NCI-H446 (cell line): ENCODE measurements at places on chromosomes 6 and 20.

- no peak for DNase-seq
Measured at GRCh38 chr6:127938701-127939100, 37.8 kb upstream of the THEMIS start.

- no peak for DNase-seq
Measured at GRCh38 chr20:61723529-61724257, 342.0 kb downstream of the TAF4 start.

DNA sequence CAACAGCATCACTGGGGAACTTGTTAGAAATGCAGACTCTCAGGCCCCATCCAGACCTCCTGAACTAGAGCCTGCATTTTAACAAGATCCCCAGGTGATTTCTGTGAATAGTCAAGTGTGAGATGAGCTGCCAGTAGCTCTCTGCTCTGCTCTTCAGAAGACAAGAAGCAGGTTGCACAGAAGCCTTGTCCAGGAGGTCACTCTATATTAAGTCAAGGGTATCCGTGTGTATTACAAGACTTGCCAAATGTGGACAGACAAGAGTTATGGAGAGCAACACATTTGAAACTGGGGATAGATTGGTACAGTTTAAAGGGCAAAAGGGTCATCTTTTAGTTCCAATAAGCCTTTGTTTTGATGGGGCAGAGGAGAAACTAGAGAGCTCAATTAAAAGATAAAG lies 23.2 kb upstream of the RIN2 start:
- DNase-seq: no peak

DNA sequence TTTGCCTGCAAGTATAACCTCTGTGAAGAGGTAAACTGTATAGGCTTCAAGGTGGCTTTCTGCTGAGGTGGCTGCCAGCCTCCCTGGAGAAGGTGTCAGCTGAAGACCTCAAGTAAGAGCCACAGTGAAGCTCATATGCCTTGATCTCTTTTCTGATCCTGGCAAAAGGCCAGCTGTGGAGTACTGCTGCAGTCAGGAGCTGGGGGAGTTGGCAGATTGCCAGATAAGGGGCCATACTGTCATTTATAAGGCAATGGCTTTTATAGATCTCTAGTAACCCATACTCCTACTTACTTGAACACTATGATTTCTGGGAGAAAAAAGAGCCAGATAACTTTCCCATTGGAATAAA lies 8.8 kb upstream of the CEP85L start:
- DNase-seq: peak; percentile 70

GRCh38 chr6:46440141-46440540 lies 51.1 kb downstream of the RCAN2 start:
- DNase-seq: no peak

GRCh38 chr6:33779290-33779689 lies 9.6 kb downstream of the LEMD2 start:
- DNase-seq: no peak

GRCh38 chr6:139416146-139416545 lies 41.7 kb upstream of the CITED2 start:
- DNase-seq: no peak

- DNase-seq: no peak
Measured at GRCh38 chr6:169044381-169045230, 209.0 kb downstream of the THBS2 start.

DNA sequence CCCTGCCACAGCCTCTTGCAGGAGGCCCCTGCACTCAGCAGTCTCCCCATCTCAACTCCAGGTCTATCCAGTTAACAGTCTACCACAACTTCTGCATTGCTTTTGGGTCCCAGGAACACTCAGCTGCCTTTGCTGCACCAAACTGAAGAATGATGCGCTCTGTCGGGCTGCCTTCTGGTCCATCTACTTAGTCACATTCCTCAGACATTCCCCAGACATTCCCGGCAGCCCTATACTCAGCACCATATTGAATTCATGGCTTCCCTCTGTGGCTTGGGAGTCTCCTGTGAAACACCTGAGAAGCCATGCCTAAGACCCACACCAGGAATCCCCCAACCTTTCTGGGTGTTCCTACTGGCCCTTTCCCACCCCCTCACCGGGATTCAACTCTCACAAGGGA lies 99.6 kb upstream of the COL21A1 start:
- no peak for DNase-seq

DNA sequence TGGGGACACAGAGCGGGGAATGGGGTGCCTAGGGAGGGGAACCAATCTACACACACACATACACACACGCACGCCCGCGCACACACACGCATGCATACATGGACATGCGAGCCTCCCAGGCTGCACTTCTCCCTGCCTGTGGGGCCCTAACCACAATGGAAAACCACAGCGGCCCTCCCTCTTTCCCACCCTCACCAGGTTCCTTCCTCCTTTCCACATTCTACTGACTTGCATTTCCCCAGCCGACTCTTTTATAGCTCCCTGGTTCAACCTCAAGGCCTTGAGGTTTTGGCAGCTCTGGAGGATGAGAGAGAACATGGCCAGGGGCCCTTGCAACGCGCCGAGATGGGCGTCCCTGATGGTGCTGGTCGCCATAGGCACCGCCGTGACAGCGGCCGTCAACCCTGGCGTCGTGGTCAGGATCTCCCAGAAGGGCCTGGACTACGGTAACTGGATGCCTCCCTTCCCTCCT lies at the start of gene BPI:
TSS of gene BPI (plus strand) at position 249 of the 472 bp plus-strand sequence. CDS start at position 317, 68 bp downstream.
- DNase-seq: no peak

DNA sequence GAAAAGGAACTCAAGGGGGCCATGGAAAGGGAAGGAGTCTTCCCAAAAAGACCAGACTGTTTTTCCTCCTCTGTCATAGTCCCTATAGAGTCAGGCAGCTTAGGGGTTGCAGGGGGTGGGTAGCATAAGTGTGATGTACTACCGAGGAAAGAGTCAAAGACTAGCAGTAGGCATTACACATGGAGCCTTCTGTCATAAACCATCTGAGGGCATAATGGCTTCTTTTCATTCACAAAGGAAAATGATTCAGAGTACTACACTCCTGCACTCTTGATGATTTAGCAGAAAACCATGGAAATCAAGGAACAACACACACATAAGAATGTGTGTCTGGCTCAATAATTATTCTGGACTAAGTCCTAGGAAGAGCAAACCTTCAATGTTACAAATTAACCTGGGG lies 14.9 kb downstream of the PLN start:
- DNase-seq: no peak

- no peak for DNase-seq
Measured at GRCh38 chr6:108348655-108349349, 53.9 kb downstream of the AFG1L start.

GRCh38 chr20:21241406-21241805 lies 61.7 kb upstream of the XRN2 start:
- no peak for DNase-seq

GRCh38 chr6:27505209-27506027 lies 32.5 kb upstream of the ZNF184 start:
- peak; percentile 16 for DNase-seq

GRCh38 chr20:17439616-17440296 lies 91.4 kb downstream of the BFSP1 start:
- DNase-seq: no peak

DNA sequence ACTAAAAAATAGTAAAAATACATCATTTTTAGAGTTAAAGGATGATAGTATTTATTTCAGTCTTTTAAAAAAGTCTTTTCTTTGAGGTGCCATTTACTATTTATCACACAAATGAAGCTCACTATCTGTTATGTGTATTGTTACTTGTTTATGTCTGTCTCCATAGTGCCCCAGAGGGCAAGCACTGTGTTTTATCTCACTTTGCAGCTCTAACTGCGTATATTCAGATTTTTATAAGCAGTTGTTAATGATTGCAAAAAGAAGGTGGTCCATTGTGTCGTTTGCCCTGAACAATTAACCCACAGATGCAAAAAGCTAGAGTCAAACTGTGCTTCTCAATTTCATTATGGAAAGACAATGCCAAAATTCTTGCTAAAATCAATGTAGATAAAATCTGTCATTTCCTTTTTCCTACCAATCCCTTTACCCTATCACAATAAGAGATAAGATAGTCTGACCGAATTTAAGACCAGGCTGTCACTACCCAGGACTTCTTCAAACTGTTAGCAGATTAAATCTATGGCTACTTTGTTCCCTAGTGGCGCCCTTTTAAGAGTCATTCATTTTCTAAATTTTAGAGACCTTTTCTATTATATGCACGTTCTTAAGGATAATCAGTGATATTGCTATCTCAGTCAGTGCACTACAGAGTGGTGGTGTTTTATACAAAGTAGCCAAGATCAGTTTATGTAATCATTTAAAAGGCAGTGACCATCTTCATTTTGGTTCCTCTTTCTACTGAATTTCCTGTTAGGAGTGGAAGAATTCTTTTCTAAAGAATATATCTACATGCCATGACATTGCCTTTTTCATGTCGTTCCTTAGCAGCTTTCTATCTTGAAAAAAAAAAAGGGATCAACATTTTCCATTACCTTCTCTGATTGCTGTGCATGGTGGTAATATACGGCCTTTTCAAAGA lies 133.1 kb upstream of the PRDM1 start:
- no peak for DNase-seq

DNA sequence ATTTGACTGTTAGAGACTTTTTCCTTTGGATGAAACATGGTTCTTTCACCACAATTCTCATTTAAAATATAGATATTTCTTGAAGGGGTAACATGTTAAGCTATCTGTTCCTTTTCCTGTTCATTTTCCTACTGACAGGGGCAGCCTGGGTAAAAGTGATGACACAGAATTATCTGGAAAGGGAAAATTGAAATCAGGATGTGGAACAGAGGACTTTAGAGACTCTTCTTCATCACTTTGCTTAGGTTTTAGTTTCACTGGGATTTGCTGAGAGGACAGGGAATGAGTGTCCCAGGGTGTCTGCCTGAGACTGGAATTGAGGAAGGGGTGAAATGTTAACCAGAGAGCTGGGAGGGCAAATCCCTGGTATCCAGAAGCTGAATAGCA lies 116.0 kb downstream of the RNF144B start:
- DNase-seq: no peak

GRCh38 chr6:103674790-103675189 lies 1184.9 kb downstream of the HACE1 start:
- DNase-seq: no peak

- DNase-seq: no peak
Measured at GRCh38 chr6:24273096-24273870, 84.6 kb downstream of the DCDC2 start.

DNA sequence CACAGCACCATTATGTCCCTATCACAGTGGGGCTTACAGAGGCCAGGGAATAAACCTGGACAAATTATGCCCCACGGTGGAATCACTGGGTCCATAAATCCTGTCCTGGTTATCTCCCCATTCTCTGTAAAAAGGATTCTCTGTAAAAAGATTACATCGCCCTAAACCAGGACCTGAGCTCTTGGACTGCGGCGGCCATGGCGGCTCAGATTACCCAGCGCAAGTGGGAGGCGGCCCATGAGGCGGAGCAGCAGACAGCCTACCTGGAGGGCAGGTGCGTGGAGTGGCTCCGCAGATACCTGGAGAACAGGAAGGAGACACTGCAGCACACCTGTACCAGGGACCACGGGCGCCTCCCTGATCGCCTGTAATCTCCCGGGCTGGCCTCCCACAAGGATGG lies 8.4 kb upstream of the HLA-A start:
- DNase-seq: no peak

DNA sequence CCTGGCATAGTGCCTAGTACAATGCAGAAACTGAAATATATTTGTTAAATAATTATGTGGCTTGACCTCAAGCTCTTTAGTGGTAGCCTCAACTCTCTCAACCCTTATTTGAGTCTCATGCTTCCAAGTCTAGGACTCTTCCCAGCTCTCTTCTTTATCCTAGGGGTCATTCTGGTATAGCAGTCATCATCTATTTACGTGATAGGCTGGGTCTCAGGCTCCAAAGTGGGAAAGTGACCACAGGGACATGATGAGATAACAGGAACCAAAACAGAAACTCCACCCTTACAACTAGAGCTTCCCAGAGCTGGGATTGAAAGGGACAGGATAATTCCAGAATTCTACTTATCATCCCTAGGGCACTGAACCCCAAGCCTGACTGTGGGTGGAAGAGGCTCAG lies 17.7 kb upstream of the MAP3K7 start:
- no peak for DNase-seq

GRCh38 chr6:56378966-56379585 lies 131.7 kb upstream of the COL21A1 start:
- DNase-seq: no peak

GRCh38 chr6:72626126-72626525 lies 4.3 kb downstream of the KCNQ5 start:
- DNase-seq: no peak

GRCh38 chr6:43541774-43542471 lies 25.0 kb downstream of the POLR1C start:
- no peak for DNase-seq

GRCh38 chr6:8435845-8436168 lies 462 bp upstream of the SLC35B3 start:
- no peak for DNase-seq

DNA sequence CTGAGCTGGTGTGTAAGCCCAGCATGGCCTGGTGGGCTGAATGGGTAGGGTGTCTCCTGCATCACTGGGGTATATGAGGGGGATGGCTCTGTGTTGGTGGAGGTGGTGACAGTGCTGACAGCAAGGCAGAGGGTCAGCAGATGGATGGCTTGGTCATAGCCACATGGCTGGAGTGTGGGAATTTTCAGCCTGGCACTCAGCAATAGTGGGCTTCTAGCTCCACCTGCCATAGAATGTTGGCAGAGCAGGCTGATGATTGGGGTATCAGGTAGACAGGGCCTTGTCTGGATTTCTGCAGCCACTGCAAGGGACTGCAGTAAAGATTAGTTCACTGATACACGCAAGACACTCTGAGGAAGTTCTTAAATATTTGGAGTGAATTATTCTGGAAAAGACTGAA lies 137.5 kb upstream of the BACH2 start:
- peak; percentile 30 for DNase-seq

- DNase-seq: no peak
Measured at GRCh38 chr20:53097371-53097770, 125.2 kb downstream of the TSHZ2 start.

DNA sequence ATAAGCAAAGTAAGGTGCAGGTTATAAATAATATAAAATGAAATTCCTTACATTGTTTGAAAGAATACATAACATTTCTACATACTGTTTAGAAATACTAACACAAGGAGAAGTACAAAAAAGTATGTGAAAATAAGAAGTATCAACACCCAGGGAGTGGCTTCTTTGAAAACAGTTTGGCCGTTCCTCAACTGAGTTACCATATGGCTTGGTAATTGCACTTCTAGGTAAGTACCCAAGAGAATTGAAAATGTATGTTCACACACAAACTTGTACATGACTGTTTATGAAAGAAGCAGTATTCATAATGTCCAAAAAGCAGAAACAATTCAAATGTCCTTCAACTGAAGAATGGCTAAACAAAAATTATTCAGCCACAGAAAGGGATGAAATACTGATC lies 30.7 kb downstream of the PAK5 start:
- peak; percentile 26 for DNase-seq

DNA sequence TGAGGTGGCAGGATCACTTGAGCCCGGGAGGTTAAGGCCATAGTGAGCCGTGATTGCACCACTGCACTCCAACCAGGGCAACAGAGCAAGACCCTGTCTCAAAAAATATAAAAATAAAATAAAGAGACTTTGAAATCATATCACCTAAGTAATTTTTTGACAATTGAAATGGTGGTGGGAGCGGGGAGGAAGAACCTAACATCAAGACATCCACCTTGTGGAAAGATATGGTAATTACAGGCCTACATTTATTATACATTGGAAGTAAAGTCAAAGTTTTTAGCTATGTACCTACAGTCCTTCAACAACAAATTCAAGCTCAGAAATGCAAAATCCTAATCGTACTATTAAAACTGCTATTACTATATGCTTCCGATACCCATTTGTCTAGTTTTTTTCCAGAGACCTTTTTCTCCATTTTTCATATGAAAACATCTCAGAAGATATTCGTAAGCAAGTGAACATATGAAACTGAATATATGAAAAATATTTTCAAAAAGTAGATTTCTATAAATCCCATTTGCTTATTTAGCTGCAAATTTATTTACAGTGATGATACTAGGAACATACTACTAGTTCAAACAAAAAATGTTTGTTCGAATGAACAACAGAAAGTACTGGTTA lies 83.3 kb downstream of the SYCP2 start:
- peak; percentile 52 for DNase-seq
